ENCODE measurements at places on chromosomes 1 and 21. TPM values are rescaled to one million over a fixed set of nuclear protein-coding genes. Genes with fewer than 3 reads are reported as not detected.
A peak's percentile ranks its signal among the peaks of the same experiment; 100 is the strongest.

Gene LRRC71
- not detected for total RNA-seq

Gene DNAH14
- 3.2 TPM for total RNA-seq

Gene ANKRD65
- 10.0 TPM for total RNA-seq

Gene MCOLN3
- total RNA-seq: 5.6 TPM

GRCh38 chr1:62436039-62436465 is 797 bp upstream of the USP1 start:
- no peaks in the 10 kb centered on the region for H3K36me3 ChIP-seq
- no peaks in the 10 kb centered on the region for H3K27me3 ChIP-seq
- no peak for DNase-seq
- H3K4me1 ChIP-seq: peaks cover 40% of the 10 kb centered on the region
- H3K4me3 ChIP-seq: peak overlapping the region; percentile 83
- H3K27ac ChIP-seq: peak overlapping the region; percentile 100

DNA sequence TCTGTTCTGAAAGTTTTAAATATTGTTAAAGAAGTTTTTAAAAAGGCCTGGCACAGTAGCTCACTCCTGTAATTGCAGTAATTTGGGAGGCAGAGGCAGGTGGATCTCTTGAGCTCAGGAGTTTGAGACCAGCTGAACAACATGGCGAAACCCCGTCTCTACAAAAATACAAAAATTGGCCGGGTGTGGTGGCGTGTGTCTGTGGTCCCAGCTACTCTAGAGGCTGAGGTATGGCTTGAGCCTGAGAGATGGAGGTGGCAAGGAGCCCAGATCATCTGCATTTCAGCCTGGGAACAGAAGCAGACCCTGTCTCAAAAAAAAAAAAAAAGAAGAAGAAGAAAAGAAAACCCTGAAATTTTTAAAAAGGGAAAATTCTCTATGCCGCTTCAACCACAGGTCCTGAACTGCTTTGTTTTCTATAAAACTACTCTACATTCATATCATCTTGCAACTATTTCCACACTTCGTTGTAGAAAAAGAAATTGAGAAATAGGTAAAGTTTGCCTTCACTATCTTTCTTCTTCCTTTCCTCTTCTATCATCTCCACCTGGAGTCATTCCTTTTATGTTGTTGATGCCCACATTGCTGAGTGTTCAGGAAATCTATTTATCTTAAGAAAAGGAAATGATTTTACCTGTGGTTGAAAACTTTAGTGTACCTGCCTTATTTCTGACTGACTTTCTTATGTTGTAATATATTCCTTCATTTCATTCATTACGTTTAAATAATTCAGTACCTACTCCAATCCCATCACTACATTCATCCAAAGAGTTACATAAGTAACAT is 1.7 kb downstream of the ATP6V1G3 start:
- no peak overlapping the region for H3K4me3 ChIP-seq
- H3K27me3 ChIP-seq: no peaks in the 10 kb centered on the region
- no peak overlapping the region for H3K27ac ChIP-seq
- H3K4me1 ChIP-seq: no peaks in the 10 kb centered on the region
- DNase-seq: no peak

GRCh38 chr1:64848803-64849202 is 103.9 kb downstream of the RAVER2 start:
- DNase-seq: no peak
- peaks cover 30% of the 10 kb centered on the region for H3K36me3 ChIP-seq
- H3K4me3 ChIP-seq: no peak overlapping the region
- no peaks in the 10 kb centered on the region for H3K27me3 ChIP-seq

DNA sequence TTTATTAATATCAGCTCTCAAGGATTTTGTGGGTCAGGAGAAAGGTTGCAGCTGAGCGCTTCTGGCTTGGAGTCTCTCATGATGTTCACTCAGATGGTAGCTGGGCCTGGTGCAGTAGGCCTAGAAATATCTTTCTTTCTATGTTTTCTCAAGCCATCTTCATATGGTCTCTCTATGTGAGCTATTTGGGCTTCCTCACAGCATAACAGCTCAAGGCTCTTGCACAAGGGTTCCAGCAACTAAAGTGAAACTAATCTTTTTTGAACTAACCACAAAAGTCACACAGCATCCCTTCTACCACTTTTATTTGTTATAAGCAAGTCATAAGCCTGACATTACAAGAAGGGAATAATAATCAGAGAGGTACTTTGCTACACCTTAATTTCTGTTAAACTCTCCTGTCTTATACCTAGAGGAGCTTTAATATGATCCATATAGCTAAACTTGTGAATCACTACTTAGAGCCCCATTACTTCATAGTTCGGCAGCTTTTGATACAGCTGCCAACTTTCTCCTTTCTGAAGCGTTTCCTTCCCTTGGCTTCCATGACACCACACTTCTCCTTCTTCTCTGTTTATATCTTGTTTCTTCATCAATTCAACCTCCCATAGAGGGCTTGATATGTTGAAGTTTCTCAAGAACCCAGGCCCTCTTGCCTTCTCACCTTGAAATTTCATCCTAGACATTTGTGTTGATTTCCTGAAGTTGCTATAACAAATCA is 720.2 kb downstream of the LTN1 start:
- H3K4me3 ChIP-seq: no peak overlapping the region
- H3K4me1 ChIP-seq: no peaks in the 10 kb centered on the region
- no peak for DNase-seq
- H3K27me3 ChIP-seq: no peaks in the 10 kb centered on the region

- H3K27me3 ChIP-seq: no peaks in the 10 kb centered on the region
- no peaks in the 10 kb centered on the region for H3K36me3 ChIP-seq
- no peak overlapping the region for H3K4me3 ChIP-seq
- H3K4me1 ChIP-seq: no peaks in the 10 kb centered on the region
- no peak for DNase-seq
- no peak overlapping the region for H3K27ac ChIP-seq
These were observed 292.0 kb upstream of the ADAMTS5 start for GRCh38 chr21:27258742-27259448.
